ENCODE measurements at places on chromosomes 6 and 20.

GRCh38 chr6:79776076-79776475, 144.9 kb downstream of the SH3BGRL2 start:
- DNase-seq, result no peak

- no peak for DNase-seq
Observed at GRCh38 chr20:55668631-55669030, 336.7 kb downstream of the CBLN4 start.

DNA sequence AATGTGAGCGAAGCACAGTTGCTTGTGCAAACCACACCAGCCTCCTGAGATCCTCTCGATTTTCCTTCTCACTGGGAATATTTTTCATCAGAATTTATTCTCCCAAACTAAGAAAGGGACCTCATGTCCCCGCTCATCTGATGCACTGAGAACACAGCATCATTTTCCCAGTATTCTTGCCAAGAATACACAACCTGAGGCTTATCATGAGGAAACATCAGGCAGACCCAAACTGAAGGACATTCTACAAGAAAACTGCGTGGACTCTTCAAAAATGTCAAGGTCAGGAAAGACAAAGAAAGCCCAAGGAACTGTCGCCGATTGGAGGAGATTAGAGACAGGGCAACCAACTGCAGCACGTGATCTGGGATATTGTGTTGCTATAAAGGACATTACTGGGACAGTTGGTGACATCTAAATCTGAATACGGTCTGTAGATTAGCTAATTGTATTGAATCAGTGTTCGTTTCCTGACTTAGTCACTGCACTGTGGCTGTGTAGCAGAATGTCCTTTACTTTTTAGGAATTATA, 72.3 kb downstream of the SNX5 start:
- no peak for DNase-seq

- peak; percentile 87 for DNase-seq
Observed at GRCh38 chr6:33454009-33454946, at the start of gene ZBTB9. TSS of gene ZBTB9 (plus strand) at chr6:33454576. CDS start at chr6:33455101, 525 bp downstream.

GRCh38 chr20:59678288-59678687, 73.9 kb downstream of the PHACTR3 start:
- DNase-seq, result no peak

GRCh38 chr6:55518529-55519060, 60.4 kb downstream of the HMGCLL1 start:
- DNase-seq, result no peak

- DNase-seq, result no peak
Observed at GRCh38 chr6:157830354-157831017, 7.4 kb downstream of the SNX9 start.

GRCh38 chr6:44054721-44055559, 72.3 kb downstream of the MRPL14 start:
- DNase-seq, result no peak

DNA sequence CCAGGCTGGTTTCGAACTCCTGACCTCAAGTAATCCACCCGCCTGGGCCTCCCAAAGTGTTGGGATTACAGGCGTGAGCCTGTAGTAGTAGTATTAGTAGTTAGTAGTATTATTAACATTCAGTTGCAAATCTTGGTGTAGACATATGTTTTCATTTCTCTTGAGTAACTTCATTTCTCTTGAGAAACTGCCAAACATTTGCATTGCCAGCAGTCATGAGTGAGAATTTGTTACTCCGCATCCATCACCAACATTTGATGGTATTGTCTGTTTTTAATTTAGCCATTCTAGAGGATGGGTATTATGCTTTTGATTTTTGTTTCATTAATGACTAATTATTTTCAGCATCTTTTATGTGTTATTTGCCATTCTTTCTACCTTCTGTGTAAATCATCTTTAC, 1.5 kb upstream of the ERVFRD-1 start:
- no peak for DNase-seq

DNA sequence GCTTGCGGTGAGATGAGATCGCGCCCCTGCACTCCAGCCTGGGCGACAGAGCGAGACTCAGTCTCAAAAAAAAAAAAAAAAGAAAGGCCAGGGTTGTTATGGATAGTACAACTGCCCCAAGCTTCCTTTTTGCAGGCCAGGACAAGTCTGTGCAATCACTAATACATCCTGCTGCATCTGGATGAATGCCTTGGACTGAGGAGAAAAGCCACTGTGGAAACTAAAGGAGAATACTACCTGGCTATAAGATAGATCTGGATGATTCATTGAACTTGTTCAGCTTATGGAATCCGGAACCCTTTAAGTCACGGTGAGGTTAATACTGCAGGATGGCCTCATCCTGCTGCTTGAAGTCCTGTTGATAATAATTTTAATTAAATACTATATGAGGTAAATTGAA, 278.2 kb downstream of the TFAP2A start:
- DNase-seq, result no peak

DNA sequence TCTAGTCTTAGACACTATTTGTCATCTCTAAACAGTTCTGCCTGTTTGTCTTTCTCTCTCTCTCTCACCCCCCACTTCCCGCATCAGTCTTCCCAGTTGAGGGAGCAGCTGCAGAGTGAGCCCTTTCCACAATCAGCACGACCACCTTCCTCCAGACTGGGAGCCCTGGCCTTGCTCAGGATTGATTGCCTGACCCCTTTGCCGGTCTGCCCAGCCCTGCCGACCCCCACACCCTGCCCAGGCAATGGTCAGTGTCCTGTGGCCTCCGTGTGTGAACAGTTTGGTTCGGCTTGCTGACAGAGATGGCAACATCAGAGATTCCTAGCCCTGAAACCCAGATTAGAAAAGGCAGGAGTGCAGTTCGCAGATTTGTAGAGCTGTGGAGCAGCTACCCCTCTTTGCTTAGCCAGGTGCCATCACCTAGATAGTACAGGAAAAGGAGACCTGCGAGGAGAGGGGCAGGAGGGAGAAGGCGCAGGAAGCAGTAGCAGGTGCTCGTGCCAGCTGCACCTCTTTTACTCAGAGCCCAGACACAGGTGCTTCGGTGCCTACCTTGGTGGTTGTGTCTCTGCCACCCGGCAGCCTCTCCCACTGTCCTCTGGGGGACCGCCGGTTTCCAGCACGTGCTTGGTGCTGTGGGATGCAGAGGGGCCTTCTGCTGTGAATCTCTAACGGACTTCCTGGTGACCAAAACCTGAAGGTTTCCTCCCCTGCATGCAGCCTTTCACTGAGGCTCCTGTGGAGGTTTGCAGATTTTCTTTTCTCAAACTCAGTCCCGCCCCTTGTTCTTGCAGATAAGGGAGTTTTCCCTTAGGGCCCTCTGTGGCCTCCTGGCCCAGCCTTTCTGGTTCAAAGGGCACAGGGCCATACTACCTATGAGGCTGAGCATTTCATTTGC, 92.4 kb downstream of the SCML4 start:
- DNase-seq, result no peak

DNA sequence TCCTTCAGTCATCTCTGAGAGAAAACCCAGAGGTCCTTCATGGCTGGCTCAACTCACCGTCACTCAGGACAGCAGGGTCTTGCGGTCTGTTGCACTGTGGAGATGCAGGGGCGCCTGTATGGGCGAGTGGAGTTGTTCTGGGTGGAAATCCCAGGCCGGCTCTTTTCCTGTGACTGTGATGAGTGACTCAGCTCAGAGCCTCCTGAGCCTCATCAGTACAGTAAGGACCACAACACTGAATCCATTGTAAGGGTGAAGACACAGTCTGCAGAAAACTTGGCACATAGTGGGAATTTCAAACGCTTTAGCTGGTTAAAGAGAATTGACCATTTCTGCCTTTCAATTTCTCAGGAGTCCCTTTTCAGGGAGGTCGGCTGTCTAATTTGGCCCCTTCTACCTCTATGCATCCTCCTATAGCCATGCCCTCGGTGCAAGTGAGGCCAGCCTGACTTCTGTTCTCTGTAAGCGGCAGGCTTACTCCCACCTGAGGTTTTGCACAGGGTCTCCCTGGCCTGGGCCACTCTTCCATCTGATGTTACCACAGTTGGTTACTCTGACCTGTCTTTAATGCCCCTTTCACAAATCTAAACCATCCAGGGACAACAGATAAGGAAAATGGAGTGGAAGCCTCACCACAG, 35.5 kb upstream of the TBXT start:
- DNase-seq, result no peak

GRCh38 chr6:162605881-162606280, 121.7 kb downstream of the PRKN start:
- DNase-seq, result no peak

- DNase-seq, result no peak
Observed at GRCh38 chr6:16854986-16855385, 93.7 kb upstream of the ATXN1 start.

DNA sequence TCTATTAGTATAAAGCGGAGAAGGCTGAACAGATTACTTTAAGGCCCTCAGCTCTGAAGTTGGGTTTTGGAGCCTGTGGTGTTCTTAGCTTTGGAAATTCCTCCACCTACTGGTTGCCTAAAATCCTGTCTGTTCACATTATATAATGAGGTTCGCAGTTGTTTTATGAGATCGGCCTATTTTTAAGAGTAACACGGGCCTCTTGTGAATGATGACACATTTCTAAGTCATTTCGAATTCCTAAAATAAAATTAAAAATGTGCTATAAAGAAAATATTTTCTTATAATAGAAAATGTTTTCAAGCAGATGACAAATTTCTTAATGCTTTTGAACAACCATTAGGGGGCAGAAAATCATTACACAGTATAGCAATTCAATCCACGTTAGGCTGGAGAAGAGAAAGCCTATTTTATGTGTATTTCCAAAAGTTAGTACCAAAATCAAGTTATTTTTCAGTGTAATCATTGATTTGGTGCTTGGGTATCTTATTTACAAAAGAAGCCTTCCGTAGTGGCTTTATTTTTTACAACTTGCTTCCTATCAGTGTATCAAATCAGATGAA, 15.8 kb upstream of the FAM8A1 start:
- no peak for DNase-seq

- no peak for DNase-seq
Observed at GRCh38 chr6:135651964-135652755, 154.6 kb upstream of the AHI1 start.

GRCh38 chr6:126909493-126909892, 209.0 kb upstream of the RSPO3 start:
- DNase-seq, result no peak

- no peak for DNase-seq
Observed at GRCh38 chr6:39997101-39997635, 62.9 kb upstream of the MOCS1 start.

- no peak for DNase-seq
Observed at GRCh38 chr6:16337295-16337975, 99.0 kb downstream of the GMPR start.

DNA sequence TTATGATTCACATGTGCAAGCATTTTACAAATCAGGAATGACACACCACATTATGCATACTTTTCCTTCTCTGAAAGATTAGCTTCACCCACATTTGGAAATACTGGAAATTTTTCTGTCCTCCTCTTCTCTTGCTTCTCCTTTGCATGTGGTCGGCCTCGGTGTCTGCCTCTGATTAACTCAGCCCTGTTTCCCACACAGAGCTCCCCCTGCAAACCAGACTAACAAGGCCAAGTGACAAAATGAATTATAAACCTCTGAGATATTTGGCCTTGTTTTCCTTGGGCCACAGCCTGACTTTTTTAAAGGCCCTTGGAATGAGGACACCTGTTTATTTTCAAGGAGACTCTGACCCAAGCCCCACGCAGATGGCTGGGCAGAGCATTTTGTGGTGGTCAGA, 9.0 kb upstream of the CCN6 start:
- DNase-seq, result no peak

All from progenitor cell of endocrine pancreas (in vitro differentiated cells).